ENCODE measurements at places on chromosomes 7 and 10.

DNA sequence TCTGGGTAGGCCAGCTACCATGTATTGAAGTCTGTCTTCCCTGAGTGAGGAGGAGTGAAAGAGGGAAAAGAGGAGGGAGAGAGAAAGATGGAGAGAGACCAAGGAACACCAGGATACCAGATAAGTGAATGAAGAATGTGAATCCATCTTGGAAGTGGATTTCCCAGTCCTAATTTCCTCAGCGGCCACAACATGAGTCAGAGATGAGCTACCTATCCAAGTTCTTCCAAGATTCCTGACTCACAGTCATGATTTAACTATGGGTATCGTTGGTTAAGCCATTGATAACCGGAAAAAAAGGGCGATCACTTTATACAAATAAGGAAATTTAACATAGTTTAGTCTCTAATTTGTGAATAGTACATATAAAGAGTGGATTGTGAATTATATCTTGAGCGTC is 561.8 kb downstream of the ATRNL1 start:
- DNase-seq: no peak

- no peak for DNase-seq
Observed at GRCh38 chr7:18357691-18358090, 137.9 kb upstream of the HDAC9 start.

- DNase-seq: peak; percentile 16
Observed at GRCh38 chr7:136976504-136977251, 108.2 kb downstream of the CHRM2 start.

DNA sequence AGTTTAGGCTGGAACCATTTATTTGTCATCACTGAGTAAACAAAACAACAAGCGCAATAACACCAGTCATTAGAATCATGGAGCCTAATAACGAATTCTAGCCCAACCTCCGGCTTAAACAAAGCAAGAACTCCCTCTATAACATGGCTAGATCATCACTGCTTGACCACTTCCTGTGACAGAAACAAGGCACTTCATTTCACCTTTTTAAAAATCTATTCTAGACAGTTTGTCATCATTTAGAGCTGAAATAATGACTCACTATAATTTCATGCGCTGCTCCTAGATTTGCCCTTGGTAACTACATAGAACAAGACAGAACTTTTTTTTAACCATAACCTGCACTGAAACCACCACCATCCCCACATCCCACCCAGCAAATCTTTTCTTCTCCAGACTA is 81.3 kb downstream of the OSBPL3 start:
- DNase-seq: no peak

GRCh38 chr10:122112021-122112616 is 123.2 kb downstream of the TACC2 start:
- DNase-seq: no peak

DNA sequence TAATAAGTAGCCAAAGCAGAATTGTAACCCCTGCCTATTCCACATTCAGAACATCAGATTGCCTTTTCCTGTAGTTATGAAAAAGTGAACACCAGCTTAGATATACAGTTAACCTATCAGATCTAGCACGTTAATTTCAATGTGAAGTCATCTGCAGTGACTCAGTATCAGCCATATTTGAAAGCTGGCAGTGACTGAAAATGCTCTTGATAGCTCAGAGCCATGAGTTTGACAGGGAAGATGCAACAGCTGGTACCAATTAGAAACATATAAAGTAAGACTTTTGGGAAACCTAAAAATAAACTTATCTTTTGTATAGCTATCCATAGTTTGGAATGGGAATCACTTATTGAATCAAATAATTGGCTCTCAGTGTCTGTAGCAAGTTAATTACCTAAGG is 284.1 kb upstream of the NPSR1 start:
- no peak for DNase-seq

DNA sequence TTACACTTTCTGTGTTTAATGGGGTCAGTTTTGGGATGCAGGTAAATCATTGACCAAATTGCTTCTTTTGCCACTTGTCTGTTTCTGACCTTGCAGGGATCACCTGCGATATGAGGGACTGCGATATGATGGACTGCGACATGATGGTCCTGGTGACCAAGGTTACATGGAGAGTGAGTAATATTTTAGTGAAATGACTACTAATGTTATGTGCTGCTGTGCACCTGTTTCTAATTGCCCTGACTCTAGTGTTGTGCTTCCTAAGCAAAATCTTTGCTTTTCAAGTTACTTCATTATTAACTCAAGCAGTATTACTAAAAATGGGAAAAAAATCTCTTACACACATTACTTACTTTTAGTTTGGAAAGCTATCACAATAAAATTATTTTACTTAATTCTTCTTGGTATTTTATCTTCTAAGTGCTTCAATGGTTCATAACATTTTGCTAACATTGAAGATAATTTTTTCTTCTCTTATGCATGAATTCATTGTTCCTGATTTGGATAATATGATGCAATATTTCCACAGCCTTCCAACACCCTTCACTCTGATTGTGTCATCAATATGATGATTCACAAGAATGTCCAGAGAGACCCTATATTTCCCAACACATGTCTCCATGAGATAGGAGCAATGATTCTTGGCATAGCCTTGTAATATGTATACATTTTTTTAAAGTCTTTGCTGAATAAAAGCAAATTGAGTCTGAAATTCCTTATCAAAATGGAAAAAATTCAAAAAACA is 306.2 kb upstream of the AKR1E2 start:
- no peak for DNase-seq

All from kidney (tissue), 22 donors.